ENCODE measurements at places on chromosomes 7 and 10.

- DNase-seq = no peak
Observed at GRCh38 chr10:105535478-105535877, 894.4 kb downstream of the SORCS3 start.

DNA sequence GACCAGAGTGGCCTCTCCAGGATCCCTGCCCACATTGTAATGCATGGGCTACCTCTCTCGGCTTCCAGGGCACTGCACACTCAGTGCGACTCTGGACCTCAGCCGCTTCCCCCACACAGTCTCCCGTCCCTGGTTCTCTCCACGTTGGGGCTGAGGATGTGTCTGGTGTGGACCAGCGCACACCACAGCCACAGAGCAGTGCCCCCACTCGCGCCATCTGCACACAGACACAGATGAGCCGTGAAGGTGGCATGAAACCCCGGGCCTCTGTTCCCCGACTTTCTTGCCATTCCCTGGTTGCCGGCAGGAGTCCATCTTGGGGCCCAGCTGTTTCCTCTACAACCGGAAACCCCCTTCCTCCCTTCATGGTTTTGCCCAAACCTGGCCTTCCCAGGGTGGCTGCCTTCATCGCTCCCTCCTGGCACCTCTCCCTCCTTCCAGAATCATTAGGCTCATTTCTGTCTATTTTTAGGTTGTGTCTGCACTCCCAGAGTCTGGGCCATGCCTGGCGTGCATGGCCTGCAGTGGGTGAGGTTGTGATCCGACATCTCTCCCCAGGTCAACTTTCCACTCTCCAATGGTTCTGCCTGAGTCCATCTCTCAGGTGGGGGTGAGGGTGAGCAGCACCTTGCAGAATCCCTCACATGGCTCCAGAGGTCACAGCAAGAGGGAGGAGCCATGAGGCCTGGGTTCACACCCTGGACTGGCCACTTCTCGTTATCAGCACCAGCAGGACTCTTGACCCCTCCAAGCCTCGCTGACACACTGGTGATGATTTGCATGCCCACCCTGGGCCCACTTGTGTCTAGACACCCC is 10.1 kb downstream of the RASGEF1A start:
- DNase-seq = no peak

DNA sequence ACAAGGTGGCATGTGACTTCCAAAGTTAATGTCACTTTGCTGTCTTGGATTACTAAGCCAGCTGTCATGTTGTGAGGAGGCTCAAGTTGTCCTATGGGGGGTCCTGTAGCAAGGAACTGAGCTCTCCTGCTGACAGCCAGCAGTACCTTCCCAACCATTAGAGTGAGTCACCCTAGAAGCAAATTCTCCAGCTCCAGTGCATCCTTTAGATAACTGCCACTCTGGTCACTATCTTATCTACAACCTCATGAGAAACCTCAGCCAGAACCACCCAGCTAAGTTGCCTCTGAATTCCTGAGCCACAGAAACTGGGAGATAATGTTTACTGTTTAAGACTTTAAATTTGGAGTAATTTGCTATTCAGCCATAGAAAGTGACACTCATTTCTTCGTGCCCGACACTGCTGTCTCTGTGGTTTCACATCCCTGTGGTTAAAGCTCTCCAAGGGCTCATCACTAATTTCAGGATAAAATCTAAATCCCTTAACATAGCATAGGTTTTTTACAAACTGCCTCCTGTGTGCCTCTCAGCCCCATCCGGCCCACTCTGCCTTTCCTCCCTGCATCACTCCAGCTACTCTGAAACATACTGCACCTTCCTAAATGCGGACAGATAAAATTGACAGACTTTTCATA is 83.5 kb downstream of the PRR15 start:
- no peak for DNase-seq

DNA sequence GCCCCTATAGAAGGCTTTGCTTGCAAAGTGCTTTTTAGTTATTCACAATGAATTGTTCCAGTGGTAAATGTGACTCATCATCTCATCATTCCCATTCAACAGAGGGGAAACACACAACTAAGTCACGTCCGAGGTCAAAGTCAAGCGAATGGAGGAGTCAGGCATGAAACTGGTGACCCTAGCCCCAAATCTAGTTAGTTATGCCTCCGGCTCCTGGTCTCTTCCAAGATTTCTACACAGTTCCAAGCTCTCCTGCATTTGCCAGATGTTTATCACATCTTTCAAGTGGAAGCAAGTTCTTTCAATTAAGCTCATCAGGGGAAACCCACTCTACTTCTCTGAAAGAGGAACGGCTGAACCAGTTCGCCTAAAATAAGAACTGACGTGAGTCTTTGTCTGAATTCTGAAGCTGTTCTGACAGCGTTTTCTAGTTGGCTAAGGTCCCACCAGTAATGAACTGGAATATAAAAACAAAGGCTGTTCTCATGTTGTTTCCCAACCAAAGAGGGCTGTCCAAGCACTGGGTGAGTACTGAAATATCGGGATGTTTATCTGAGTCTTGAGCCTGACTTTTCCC is 140.9 kb upstream of the NRBF2 start:
- DNase-seq = no peak

DNA sequence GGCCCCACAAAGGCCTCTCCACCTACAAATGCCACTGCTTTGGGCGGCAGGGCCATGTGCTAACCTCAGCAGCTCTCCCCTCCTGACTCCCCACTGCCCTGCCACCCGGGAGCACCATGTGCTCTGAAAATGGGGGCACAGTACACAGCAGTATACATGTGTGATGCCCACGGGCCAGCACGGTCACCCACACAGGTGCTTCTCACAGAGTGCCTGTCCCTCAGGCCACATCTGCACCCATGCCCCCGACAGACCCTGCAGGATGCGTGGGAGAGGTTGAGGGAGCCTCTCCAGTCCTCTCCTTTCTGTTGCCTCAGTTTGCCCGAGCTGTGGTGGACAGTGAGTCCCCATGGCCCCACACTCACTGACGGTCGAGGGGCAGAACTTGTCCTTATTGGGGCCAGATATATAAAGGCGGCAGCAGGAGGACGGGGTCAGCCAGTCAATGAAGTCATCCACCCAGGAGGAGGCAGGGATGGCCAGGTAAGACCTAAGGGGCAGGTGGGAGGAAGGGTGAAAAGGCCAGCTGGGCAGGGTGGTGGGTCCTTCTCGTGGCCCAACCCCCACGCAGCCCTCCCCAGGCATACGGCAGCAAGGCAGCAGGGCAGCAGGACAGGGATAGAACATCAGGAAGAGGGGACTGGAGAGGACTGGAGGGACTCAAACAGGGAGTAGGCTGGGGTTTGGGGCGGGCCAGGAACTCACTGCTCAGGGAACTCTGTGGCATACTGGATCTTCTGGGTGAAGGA is 19.6 kb downstream of the NPC1L1 start:
- DNase-seq = no peak

GRCh38 chr10:34739915-34740314 is 75.2 kb downstream of the PARD3 start:
- peak; percentile 6 for DNase-seq

GRCh38 chr10:131547129-131547799 is 235.7 kb upstream of the TCERG1L start:
- no peak for DNase-seq

DNA sequence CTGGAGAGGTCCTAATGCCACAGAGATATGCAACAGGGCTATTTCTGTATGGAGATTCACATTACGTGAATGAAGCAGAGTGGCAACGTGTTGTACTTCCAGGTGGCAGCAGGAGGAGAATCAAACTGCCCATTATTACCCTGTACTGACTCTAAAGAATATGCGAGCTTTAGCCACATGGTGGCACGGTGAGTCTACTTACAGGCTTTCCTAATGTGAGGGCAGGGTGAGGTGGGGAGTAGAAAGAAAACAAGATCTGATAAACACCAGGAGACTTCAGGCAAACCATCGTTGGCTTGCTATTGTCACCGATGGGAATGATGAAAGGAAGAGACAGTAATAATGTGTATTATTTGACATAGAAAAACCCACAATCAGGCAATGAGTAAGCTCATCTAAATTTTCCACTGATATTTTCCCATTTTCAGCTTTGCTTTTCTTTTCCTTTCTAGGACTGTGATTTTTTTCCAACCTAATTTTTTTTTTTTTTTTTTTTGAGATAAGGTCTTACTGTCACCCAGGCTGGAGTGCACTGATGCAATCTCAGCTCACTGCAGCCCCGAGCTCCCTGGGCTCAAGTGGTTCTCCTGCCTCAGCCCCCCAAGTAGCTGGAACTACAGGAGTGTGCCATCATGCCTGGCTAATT is 164.3 kb downstream of the BTAF1 start:
- DNase-seq = peak; percentile 54

GRCh38 chr7:142939226-142939910 is at the start of gene LLCFC1:
LLCFC1 (plus strand) TSS chr7:142939484; CDS start chr7:142939622, 138 bp downstream.
- DNase-seq = no peak

GRCh38 chr7:41881331-41882130 is 178.6 kb upstream of the INHBA start:
- no peak for DNase-seq

GRCh38 chr10:34102893-34103506 is 712.1 kb downstream of the PARD3 start:
- DNase-seq = no peak

DNA sequence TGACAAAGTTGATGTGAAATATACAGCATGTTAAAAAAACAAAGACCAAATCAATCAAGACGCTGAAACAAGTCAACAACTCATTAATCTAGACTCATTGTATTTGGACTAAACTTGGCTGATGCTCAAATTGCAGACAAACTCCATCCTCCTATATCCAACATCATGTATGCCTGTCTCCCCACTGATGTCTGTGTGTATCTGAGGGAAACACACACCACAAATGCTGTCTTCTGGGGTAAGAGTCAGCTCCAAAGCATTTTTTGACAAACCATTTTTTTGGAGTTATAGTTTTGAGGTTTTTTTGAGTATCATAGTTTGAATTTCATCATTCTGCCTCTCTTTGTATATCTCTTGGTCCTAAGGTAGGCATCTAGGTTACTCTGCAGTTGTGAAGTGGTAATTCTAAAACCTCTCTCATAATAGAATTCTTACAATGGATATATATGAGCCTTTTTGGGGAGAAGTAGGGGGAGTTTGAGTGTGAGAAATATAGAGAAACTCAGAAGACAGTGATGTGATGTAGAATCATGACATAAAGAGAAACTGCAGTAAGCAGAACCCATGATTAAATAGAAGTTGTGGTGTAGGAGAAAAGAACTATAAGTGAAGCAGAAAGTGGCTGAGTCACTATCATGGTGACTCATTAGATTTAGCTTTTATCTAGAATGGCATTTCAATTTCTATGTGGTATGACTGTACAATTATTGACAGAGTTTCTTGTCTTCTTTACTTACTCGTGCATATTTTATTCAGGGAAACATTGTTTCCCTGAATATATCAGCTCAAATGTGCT is 1531.1 kb upstream of the LRRTM3 start:
- no peak for DNase-seq

DNA sequence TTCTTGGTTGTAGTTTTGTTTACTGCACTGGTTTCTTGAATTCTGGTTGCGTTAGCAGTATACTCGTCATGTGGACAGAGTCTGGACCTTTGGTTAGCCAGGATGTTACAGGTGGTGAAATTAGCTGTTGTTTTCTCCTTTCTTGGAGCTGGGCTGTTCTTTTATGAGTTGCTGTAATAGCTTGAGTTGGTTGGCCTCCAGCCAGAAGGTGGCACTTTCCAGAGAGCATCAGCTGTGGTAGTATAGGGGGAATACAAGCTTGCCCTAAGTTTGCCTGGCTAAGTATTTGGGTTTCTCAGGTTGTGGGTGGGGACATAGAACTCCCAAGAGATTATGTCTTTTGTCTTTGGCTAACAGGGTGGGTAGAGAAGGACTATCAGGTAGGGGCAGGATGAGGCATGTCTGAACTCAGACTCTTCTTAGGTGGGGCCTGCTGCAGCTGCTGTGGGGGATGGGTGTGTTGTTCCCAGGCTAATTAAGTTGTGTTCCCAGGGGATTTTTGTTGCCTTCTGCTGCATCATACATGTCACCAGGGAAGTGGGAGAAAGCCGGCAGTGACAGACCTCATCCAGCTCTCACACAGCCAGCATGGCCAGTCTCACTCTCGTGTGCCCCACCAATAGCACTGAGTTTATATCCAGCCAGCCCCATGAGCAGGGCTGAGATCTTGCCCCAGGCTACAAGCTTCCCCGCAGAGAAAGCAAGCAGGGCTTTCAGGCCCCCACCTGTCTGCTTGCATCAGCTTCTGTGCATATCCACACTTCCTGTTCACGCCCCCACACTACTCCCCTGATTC is 246.7 kb upstream of the TPK1 start:
- no peak for DNase-seq

GRCh38 chr10:14684354-14684753 is 90.3 kb downstream of the FAM107B start:
- DNase-seq = no peak

- no peak for DNase-seq
Observed at GRCh38 chr7:92723205-92723604, 113.2 kb downstream of the CDK6 start.

DNA sequence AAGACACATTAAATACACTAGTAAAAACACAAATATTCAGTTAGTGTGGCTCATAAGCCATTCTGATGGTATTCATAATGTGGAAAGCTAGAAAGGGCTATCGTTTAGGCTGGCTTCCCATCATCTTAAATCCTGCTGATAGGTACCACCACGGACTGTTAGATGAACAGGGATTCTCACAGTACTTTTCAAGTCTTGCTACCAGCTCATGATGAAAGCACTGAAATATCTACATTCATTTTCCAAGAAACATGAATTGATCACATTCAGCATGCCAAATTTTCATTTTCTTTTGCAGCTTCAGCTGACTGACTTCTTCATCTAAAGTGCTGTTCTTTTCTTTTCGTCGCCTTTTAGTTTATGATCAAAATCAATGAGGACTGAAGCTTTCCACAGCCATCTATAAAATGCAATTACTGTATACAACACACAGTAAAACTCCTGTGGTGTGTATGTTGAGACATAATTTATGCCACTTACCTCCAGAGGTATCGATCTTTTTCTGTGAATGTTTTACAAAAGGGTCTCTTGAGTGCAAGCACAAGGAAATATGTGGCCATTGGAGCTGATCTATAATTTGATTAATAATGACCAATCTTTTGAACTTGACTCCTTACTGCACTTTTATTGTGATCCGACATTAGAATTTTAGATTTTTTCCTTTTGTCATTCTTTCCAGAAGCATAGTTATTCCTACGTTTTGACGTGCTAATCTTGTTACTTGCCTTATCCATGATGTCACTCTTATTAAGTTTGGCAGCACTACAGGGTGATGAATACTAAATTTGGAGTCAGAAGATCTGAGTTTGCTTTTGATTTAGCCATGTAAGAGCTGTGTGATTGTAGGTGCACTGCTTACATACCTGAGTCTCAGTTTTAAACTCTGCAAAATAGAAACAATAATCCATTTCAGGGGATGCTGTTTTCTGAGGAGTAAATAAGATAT is 58.4 kb downstream of the NXPH1 start:
- no peak for DNase-seq

DNA sequence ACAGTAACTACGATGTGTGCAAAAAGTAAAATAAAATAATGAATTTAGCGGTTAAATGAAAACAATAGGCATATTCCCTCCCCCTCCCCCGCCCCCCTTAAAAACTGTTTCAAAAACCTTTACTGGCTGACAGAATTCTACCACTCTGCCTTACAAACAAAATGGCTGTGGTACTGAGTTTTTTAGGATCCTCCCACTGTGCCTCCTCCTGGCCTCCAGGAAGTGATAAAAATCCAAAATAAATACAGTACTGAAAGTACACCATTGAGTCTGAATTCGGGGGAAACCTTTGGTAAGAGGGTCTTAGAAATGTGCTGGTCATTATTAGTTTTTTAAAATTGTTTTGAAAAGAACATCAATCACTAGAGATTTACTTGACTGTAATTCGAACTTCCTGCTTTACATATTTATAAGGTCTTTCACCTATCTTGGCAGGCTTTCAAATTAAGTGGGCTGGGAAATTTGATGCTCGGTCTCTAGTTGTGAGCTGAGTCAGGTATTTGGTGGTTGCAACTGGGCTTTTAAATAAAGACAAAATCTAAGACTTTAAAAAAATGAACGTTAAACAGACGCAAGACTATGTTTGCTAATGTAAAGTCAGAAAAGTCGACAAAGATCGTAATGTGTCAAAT is 32.5 kb upstream of the EPC1 start:
- DNase-seq = peak; percentile 83
